K562 (cell line): ENCODE measurements at places on chromosomes 6 and 20.

DNA sequence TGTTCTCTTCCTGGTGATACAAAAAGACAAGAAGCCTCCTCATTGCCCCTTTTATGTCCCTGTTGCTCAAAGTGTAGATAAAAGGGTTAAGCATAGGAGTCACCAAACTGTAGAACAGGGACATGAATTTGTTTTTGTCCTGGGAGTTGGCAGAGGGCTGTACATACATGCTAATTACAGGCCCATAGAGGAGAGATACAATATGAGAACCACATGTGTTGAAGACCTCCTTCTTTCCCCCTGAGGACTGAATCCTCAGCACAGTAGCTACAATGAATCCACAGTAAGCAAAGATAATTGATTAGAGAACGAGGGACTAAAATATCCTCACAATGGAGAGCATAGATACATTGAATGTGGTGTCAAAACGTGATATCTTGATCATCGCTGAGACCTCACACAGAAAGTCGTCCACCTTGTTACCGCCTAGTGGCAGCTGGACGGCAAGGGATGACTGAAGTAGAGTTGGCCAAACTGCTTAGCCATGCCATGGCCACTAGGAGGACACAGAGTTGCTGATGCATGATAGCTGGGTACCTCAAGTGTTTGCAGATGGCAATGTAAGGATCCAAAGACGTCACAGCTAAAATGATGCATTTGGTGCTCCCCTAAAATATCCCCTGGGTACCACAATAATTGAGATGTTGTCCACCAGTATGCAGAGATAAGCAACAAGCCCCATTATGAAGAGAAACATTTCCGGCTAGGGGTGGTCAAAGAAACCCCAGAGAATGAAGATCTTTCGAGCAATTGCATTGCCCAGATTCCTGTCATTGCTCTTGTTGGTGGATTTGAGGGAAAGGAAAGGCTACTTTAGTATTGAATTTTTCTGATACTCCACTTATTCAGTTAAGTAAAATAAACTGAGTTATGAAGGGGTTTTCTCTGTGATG lies 15.0 kb downstream of the OR2B3 start:
- peak; percentile 73 for DNase-seq

DNA sequence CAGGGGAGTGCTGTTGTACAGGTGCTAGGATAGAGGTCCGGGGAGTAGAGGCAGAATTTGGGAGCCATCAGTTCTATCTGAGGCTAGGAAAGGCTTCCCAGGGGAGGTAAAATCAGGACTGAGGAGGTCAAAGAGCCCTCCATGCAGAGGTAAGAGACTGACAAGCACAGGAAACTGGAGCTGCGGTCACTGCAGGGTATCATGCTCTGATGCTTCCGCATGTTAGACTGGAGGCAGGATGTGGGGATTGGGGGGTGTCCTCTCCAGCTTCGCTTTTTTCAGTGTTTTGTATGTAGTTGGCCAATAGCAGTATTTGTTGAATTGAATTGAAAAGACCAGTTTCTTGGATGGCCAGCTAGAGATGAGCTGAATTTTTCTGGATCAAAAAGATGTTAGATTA lies 87.8 kb downstream of the SLC22A3 start:
- no peak for DNase-seq

- no peak for DNase-seq
Measured at GRCh38 chr20:20411836-20412235, 43.9 kb downstream of the INSM1 start.

GRCh38 chr6:142942805-142943227 lies 2.2 kb downstream of the HIVEP2 start:
- peak; percentile 20 for DNase-seq

GRCh38 chr6:16392010-16392409 lies 153.6 kb downstream of the GMPR start:
- DNase-seq, result no peak

DNA sequence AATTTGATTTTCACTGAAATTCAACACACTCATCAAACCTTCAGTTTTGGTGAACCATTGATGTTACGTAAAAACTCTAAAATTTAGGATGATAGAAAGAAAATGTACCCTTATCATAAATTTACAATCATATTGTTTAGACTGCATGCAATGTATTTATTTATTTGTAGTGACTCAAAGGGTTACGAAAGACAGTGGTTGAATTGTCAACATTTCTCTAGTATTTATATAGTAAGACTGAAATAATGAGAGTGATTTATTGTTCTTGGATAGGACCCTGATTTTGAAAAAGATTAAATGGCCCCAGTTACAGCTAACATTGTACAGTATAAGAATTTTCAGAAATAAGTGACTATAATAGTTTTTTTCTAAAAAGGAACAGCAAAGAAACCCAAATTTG lies 591.5 kb downstream of the RFPL4B start:
- DNase-seq, result no peak

DNA sequence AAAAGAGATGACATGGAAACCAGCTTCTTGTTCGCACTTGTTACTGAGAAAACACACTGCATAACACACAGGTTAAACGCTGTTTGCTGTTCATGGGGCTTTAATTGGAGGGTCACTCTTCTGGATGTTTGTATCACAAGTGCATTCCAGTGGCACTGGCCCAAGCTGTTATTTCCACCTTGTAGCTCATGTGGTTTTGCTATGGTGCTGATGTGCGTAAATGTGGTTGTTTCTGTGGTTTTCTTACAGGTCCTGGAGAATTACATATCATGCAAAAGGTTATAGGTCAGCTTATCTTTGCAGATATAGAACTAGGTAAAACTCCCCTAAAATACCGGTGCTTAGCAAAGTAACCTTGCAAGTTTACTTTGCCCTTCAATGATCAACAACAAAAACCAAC lies 89.3 kb upstream of the AHI1 start:
- no peak for DNase-seq

- DNase-seq, result no peak
Measured at GRCh38 chr20:6566821-6567220, 200.7 kb upstream of the BMP2 start.
